ENCODE measurements at places on chromosomes 3 and 15.
A peak's percentile ranks its signal among the peaks of the same experiment; 100 is the strongest.

- no peak for DNase-seq
These were observed 287.2 kb downstream of the SHQ1 start for GRCh38 chr3:72560846-72561675.

- DNase-seq: no peak
These were observed 74.5 kb downstream of the CPNE4 start for GRCh38 chr3:131960324-131960723.

GRCh38 chr3:100954990-100955389, 38.2 kb downstream of the ABI3BP start:
- DNase-seq: no peak

DNA sequence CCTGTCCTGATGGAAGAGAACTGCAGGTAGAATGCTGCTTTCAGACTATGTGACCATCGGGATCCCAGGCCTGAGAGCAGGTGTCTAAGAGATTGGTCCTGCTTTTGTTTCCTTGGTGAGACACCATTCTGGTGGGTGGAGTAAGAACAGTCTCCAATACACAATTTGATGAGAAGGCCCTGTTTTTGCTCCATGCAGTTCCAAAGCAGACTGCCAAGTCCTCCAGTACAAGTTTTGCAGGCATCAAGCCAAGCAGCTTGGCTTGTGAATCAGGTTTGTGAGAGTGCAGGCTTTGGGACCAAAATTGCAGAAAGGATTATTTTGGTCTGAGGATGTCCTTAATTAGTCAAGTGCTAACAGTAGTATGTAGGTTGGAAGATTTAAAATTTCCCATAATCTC, 381.6 kb downstream of the FOXP1 start:
- DNase-seq: no peak

DNA sequence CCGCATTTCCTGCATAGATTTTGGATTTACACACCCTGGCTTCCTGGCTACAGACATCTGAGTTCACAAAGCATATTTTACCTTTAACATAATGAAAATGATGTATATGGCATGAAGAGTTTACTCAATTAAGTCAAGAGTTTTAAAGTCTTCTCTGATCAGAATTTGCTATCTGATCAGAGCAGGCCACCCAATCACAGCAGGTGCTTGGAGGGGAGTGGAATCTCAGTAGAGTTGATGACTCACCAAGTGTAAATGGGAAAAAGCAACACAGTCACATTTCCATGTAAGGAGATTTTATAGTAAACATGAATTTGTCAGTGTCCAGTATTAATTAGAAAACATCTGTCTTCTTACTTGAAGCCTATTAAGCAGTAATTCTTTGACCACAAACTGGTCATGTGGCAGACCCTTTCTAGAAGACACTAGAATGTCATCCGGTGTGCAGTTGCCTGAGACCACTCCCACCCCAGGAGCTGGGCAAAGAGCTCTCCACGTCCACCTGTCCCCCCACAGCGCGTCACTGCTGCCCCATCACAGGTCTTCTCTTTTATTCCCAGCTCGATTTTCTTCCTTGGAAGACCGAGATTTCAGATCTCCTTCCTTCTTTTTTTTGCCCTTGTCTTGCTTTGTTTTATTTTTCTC, 10.8 kb downstream of the MESD start:
- DNase-seq: no peak

DNA sequence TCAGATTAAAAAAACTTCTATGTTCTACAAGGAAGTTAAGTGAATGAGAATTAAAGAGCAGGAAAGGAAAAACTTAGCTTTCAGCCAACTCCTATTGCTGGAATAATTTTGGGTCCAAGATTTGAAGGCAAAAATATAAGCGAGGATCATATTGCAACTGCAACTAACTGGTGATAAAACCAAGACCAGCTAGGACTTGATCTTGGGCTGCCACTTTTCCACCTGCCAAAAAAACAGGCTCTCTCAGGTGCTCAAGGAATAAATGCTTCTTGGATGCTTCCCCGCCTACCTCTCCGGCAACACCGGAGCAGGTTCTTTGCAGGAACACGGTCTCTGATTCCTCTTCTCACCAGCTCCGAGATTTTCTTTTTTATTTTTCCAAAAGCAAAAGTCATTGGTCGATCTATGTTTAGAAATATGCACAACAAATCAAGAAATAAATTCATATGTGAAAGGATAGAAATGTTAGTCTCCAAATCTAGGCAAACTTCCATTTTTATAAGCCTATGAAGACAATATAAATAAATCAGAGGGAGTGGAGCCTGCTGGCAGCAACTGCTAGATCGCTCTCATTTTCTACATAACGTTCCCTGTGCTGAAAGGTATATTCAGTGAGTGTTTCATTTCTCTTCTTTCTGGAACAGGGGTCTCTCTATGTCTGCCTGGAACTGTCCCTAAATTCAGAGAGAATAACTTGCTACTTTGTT, 241.9 kb downstream of the NTRK3 start:
- DNase-seq: no peak

DNA sequence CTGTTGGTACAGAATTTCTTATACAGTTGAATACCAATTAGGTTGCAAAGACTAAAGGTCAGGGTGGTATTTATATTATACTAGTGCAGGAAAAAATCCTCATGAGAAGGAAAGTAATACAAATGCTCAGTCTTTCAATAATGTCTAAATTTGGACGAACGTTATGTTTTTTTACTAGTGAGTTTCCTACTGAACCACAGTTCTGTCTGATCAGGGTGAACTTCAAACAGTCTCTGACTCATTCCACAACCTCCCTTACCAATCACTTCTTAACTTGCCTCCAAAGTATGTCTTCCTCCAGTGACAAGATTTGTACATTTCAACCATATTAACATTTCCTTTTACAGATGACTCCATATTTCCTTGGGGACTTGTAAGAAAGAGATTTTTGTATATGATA, 3.4 kb downstream of the TMEM212 start:
- DNase-seq: peak; percentile 59

- no peak for DNase-seq
These were observed 2.0 kb upstream of the ST8SIA2 start for GRCh38 chr15:92391640-92392039.

GRCh38 chr3:141257961-141258360, 26.3 kb downstream of the PXYLP1 start:
- DNase-seq: no peak

GRCh38 chr3:157436583-157437291, at the start of gene PTX3:
Gene PTX3, plus strand, starts transcription at chr3:157436850. Its CDS starts 84 bp downstream, at chr3:157436934.
- DNase-seq: peak; percentile 47

GRCh38 chr3:88618021-88618645, 468.4 kb downstream of the C3orf38 start:
- DNase-seq: no peak

- no peak for DNase-seq
These were observed 221.4 kb downstream of the THSD4 start for GRCh38 chr15:71336671-71337070.

GRCh38 chr3:51799879-51800749, 21.1 kb upstream of the IQCF6 start:
- no peak for DNase-seq

Data from bone marrow (tissue), 2 donors.